ENCODE measurements at places on chromosomes 1 and 21.

DNA sequence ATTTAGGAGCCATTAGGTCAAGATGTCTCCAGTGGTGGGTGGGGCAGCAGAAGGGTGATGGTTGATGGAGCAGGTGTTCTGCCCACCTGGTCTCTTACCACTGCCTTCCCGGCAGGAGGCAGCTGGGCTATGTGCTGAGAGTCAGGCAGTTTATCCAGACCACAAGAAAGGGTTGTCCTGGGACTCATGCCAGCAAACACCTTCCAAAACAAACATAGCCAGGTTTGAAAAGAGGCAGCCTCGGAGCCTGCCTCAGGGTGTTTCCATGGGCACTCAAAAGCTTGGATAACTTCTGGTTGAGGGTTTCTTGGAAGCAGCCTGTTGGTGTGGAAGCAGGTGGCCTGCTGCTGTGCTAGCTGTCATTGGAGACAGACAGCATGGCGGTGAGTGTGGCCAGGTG is 187.2 kb downstream of the PCP4 start:
- DNase-seq: no peak

DNA sequence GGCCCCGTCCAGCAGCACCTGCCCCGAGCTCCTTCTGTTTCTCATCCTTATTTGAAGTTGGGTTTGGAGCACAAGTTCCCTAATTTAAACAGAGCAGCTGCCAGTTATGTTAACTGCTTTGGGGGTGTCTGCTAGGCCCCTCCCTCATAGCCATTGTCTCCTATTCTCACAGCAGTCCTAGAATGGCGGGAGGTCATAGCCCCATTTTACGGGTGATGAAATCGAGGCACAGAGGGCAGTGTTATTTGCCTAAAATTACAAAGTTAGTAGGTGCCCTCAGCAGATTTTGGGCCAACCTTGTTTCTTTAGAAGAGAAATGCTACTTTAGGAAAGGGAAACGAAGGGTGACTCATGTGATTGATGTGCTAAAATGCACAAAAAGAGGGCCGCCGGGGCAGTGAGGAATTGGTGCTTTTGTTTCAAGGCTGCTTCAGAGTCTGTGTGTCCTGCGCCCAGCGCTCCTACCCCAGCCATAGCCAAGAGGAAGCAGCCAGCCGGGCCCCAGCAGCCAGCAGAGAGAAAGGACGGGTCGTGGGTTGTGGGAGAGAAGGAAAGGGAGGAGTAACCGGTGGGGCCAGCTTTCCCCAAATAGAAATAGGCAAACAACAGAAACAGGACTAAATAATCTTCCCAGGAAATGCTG is 13.0 kb downstream of the VANGL1 start:
- no peak for DNase-seq

- no peak for DNase-seq
These were observed 20.7 kb downstream of the PDIK1L start for GRCh38 chr1:26132128-26132833.

- DNase-seq: no peak
These were observed 56.8 kb downstream of the SKI start for GRCh38 chr1:2284932-2285331.

DNA sequence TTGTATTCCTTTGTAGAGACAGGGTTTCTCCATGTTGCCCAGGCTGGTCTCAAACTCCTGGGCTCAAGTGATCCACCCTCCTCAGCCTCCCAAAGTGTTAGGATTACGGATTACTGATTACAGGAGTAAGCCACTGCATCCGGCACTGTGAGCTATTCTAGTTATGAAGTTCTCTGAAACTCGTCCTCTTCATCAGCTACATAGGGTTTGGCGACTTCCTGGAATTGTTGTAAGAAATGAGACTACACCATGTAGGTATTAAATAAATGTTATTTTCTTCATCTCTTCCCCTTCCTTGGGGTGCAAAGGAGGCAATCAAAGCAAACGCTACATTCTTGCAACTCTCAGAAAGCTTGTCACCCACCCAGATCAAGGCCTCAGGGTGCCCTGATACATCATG is 131.2 kb upstream of the TIAM1 start:
- no peak for DNase-seq

- DNase-seq: no peak
These were observed 815.5 kb downstream of the BRINP3 start for GRCh38 chr1:189662190-189662589.

GRCh38 chr1:223082914-223083313 is 60.1 kb downstream of the TLR5 start:
- DNase-seq: no peak

Data from activated naive CD8-positive, alpha-beta T cell treated with anti-CD3 and anti-CD28 coated beads, Interleukin-2, amount 50 U/mL, for 16 hours (primary cell).